Left renal cortex interstitium (tissue), 4 donors: ENCODE measurements at places on chromosomes 16 and 17. TPM values are rescaled to one million over a fixed set of nuclear protein-coding genes. Genes with fewer than 3 reads are reported as not detected.

DNA sequence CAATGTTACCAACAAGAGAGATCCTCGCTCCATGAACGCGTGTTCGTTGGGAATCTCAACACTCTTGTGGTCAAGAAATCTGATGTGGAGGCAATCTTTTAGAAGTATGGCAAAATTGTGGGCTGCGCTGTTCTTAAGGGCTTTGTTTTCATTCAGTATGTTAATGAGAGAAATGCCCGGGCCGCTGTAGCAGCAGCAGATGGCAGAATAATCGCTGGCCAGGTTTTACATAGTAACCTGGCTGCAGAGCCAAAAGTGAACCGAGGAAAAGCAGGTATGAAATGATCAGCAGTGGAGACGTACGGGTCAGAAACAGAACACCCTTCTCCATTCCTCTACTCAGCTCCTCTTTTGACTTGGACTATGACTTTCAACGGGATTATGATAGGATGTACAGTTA, 13.3 kb downstream of the SOCS1 start:
- DNase-seq = no peak

- DNase-seq = no peak
These were observed 103.7 kb downstream of the USP22 start for GRCh38 chr17:20938988-20939615.

RUNDC1 gene
- 15.3 TPM for polyA plus RNA-seq

GRCh38 chr17:60231234-60231633, 81.5 kb downstream of the CA4 start:
- no peak for DNase-seq

DNA sequence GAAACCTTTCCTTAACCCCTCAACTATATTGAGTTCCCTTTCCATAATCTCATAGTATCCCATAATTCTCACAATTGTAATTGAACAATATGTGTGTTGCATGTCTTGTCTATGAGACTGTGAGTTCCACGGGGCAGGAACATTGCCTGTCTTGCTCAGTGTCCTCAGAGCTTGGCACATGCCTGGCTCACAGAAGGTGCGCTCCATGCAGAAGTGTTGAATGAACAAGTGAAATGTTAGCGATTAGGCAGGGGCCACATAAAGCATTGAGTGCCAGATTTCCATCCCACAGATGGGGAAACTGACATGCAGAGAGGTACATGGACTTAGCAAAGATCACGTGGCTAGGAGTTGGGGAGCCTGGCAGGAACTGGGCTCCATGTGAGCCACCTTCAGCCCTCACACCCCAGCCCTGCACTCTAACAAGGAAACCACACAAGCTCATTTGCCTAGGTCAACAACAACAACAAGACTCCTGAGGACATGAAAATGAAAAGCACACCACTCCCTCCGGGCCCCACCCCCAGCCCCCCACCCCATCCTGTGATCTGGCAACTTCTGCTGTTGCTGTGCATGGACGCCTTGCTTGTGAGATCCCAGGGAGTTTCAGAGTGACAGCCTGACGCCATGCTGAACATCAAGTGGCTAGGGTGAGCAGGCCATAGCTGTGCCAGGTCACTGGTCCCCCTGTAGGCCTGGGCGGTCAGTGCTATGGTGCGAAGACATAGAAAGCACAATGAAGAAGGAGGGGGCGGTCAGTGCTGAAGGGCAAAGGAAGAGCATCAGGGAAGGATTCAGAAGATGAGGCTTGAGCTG, 5.0 kb downstream of the PIK3R5 start:
- no peak for DNase-seq

CACNG1 gene
- polyA plus RNA-seq = not detected

GRCh38 chr17:19759568-19760549, 11.8 kb upstream of the ALDH3A1 start:
- no peak for DNase-seq

GRCh38 chr17:66952031-66952524, 12.4 kb upstream of the CACNG4 start:
- no peak for DNase-seq

GRCh38 chr16:60329108-60329507, 1595.0 kb upstream of the GOT2 start:
- DNase-seq = no peak

DNA sequence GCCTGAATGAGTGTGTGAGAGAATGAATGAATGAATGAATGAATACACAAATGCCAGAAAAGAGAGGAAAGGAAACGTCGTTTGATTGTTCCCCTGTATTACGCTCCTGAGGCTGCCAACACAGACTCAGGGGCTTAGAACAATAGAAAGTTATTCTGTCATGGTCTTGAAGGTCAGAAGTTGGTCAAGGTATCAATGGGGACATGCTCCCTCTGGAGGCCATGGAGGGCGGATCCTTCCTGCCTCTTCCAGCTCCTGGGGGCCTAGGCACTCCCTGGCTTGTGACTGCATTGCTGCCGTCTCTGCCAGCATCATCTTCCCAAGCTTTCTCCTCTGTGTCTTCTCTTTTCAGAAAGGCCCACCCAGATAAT, 1.5 kb upstream of the SLC38A8 start:
- DNase-seq = no peak

- DNase-seq = no peak
These were observed 9.5 kb downstream of the ABI3 start for GRCh38 chr17:49219987-49220386.

KRTAP3-1 gene
- not detected for polyA plus RNA-seq

- no peak for DNase-seq
These were observed 540.6 kb upstream of the SOX9 start for GRCh38 chr17:71580220-71580619.
